ENCODE measurements at places on chromosomes 5 and 9.

- DNase-seq, result no peak
Observed at GRCh38 chr5:161007879-161008278, 155.9 kb upstream of the ATP10B start.

GRCh38 chr5:108238936-108239887 lies 142.7 kb downstream of the FBXL17 start:
- DNase-seq, result peak; percentile 8

DNA sequence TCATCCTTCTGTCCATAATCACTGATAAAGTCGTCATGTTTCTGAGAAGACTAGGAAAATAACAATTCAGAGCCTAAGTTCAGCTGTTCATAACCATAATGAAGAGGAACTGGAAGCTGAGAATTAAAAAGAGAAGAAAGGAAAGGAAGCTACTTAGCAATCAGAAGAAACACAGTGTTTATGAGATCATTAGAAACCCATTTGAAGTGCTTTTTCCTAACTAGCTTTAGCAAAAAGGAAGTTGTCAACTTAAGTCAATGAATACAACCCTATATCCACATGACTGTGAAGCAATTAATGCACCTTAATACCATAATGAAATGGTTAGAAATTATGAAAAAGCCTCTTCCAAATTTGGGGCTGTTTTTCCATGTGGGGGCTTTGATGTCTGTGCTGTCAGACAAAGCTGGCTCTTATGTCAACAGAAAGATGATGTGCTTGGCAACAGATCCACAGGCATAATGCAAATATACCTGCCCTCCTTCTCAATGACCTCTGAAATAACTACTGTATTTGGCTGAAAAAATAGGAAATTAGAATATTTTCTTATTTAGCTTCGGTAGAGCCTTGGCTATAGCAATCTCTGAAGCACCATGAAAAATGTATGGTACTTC lies 463.5 kb downstream of the RASEF start:
- no peak for DNase-seq

- DNase-seq, result no peak
Observed at GRCh38 chr5:80697100-80697499, 42.3 kb upstream of the DHFR start.

Measured in RPMI8226 (cell line).